Activated T-helper 1 cell treated with anti-CD3 and anti-CD28 coated beads, Interleukin-12 subunit alpha, Interleukin-12 subunit beta, Interleukin-2, Interleukin-4 antibody, amounts not matched to agents 30 ng/mL and 10 ng/mL and 1 ng/mL, durations not matched to agents 14 hours and 24 hours and 36 hours (primary cell): ENCODE measurements at places on chromosomes 2 and 18.

- no peak overlapping the region for H3K27ac ChIP-seq
- H3K4me1 ChIP-seq = no peaks in the 10 kb centered on the region
- no peak overlapping the region for H3K4me3 ChIP-seq
- no peaks in the 10 kb centered on the region for H3K36me3 ChIP-seq
Observed at GRCh38 chr2:88896971-88897370, 205.5 kb downstream of the RPIA start.

- DNase-seq = no peak
- peaks cover 8% of the 10 kb centered on the region for H3K36me3 ChIP-seq
- no peak overlapping the region for H3K4me3 ChIP-seq
- H3K27ac ChIP-seq = no peak overlapping the region
- H3K27me3 ChIP-seq = peaks cover 1% of the 10 kb centered on the region
Observed at GRCh38 chr2:230700447-230700846, 12.2 kb upstream of the CAB39 start.

DNA sequence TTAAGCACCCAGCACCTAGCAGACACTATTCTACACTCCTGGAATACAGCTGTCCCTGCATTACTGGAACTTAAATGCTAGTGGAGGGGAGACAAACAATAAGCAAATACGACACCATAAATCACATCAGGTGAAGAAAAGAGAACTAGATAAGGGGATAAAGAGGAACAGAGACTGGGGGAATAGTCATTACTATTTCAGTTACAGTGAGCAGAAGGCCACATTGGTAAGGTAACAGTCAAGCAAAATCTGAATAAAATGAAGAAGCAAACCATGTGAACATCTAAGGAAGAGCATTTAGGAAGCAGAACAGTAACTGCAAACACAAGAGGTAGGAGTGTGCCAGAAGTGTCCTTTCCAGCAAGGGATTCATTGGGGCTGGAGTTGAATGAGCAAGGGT, 77.0 kb upstream of the PTPRM start:
- no peaks in the 10 kb centered on the region for H3K36me3 ChIP-seq
- no peak overlapping the region for H3K27ac ChIP-seq
- no peaks in the 10 kb centered on the region for H3K4me1 ChIP-seq
- no peaks in the 10 kb centered on the region for H3K27me3 ChIP-seq
- DNase-seq = no peak
- H3K4me3 ChIP-seq = no peak overlapping the region

GRCh38 chr2:1136067-1136466, 185.4 kb downstream of the SNTG2 start:
- H3K27me3 ChIP-seq = peaks cover 2% of the 10 kb centered on the region
- H3K4me1 ChIP-seq = peaks cover 31% of the 10 kb centered on the region
- H3K4me3 ChIP-seq = no peak overlapping the region

GRCh38 chr2:68330691-68331090, 10.9 kb upstream of the CNRIP1 start:
- no peak overlapping the region for H3K27ac ChIP-seq
- H3K27me3 ChIP-seq = peaks cover 13% of the 10 kb centered on the region
- H3K4me1 ChIP-seq = peaks cover 7% of the 10 kb centered on the region
- no peaks in the 10 kb centered on the region for H3K36me3 ChIP-seq
- DNase-seq = no peak
- no peak overlapping the region for H3K4me3 ChIP-seq

GRCh38 chr2:58734365-58734764, 493.2 kb upstream of the FANCL start:
- no peaks in the 10 kb centered on the region for H3K4me1 ChIP-seq
- no peak overlapping the region for H3K4me3 ChIP-seq
- no peak for DNase-seq
- no peaks in the 10 kb centered on the region for H3K27me3 ChIP-seq
